ENCODE measurements at places on chromosomes 4 and X.

GRCh38 chr4:152104356-152104755 is 343.5 kb upstream of the GATB start:
- no peak for DNase-seq

GRCh38 chrX:50814701-50815100 is 707 bp upstream of the SHROOM4 start:
- DNase-seq = no peak

GRCh38 chr4:185341377-185341776 is 54.3 kb downstream of the LRP2BP start:
- no peak for DNase-seq

DNA sequence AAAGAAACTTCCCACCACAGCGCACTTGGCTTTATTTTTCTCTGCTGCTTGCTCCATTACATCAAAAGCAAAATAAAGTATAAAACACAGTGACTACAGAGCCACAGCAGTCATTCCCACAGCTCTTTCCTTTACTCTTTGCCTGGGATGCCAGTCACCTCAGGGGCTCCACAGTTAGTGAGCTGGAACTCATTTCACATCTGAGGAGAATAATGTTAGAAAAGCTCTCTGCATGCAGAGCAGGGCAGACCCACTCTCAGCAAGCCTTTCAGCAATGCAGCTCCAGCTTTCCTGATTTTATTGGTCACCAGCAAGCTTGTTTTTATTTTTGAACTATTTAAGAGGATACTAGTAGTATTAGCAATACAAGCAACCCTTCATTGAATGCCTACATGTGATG is 13.8 kb downstream of the GRXCR1 start:
- no peak for DNase-seq

GRCh38 chr4:165124488-165124887 is 11.8 kb upstream of the TMEM192 start:
- DNase-seq = no peak

DNA sequence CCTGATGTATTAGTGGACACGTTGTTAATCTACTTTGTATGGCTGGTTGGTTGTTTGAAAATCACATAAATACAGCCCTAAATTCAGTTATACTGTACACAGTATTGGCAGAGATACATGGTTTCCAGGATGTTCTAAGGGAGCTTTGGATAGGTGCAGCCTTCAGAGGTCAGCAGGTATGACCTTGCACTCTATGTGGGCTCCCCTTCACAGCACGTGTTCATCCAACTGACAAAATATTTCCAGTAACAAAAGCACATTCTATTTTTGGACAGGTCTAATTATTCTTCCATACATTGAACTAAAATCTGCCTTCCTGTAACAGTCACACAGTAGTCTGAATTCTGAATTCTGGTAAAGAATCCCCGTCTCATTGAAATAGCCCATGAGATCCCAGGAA is 92.8 kb upstream of the RAPGEF2 start:
- DNase-seq = no peak

- DNase-seq = no peak
Measured at GRCh38 chr4:159269116-159269515, 166.2 kb downstream of the RAPGEF2 start.

- no peak for DNase-seq
Measured at GRCh38 chr4:156118507-156119220, 165.0 kb upstream of the CTSO start.

GRCh38 chr4:126611900-126612299 is 1020.9 kb upstream of the INTU start:
- DNase-seq = no peak

- no peak for DNase-seq
Measured at GRCh38 chr4:123554801-123555232, 158.2 kb downstream of the SPRY1 start.

DNA sequence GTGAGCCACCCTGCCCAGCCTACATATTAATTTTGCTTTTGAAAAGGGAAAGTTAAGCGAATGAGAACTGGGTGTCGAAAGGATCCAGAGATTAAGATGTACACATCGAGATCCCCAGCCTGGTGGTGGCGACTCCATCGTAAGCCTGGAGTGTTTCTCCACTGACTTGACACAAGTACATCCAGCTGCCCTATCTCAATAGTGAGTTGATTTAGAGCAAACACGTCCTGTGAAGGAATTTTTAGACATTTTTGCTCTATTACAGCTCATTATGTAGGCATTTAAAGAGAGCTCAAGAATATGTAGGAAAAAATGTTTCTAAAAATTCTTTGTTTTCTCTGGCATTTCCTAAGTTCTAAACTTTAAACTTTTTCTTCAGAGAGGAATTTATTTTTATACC is 11.7 kb upstream of the CLDN34 start:
- DNase-seq = no peak

DNA sequence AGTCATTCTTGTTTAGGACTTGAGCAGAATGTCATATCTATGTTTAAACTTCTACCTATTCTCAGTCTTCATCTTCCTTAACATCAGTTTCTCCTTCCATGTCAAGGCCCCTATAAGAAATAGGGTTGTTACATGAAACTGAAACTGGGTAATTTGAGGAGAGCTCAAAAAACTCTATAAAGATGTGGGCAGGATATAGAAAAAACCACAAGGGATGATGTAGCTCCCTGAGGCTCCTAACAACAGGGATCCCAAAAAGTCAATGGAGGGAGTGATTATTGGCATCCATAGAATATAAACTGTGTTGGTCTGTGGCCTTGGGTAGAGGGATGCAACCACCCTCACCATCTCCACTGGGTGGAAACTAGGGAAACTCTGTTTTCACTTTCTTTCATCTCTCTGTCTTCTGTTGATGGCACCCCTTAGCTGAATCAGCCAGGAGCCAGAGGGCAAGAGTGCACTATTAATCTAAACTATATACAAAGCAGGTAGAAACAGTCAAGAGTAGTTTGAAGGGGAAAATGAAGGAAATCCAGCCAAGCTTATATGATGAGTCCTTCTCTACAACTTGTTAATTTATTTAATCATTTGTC is 27.6 kb downstream of the C4orf54 start:
- no peak for DNase-seq

DNA sequence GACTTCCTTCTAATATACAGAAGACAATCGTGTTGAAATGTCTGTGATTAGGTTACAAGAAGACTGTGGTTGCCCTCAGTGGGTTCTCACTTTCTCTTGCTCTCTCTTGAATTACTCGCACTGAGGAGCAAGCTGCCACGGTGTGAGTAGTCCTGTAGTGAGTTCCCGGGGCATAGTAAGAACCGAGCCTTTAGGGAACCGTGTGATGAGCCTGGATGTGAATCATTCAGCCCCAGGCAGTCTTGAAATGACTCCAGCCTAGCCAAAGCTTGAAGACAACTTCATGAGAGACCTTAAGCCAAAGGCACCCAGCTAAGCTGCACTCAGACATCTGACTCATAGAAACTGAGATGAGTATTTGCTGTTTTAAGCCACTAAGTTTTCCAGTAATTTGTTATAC is 292.7 kb downstream of the SPOCK3 start:
- DNase-seq = no peak

DNA sequence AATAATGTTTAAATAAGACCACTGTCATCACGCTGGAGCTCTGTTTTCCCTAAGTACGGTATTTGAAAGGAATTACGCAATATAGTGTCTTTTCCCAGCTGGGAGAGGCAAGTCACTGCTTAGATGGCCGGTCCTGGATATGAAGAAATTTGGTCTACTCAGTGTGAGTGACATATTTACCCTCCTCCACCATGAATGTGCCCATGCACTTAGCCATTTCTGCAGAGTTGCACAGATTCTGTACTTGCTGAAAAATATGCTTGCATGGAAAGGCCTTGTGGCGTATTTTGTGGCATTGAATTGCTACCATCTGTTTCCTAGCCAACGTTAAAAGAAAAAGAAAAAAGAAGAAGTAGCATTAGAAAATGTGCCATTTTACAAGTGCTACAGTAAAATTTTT is 73.1 kb downstream of the ADGRL3 start:
- no peak for DNase-seq

DNA sequence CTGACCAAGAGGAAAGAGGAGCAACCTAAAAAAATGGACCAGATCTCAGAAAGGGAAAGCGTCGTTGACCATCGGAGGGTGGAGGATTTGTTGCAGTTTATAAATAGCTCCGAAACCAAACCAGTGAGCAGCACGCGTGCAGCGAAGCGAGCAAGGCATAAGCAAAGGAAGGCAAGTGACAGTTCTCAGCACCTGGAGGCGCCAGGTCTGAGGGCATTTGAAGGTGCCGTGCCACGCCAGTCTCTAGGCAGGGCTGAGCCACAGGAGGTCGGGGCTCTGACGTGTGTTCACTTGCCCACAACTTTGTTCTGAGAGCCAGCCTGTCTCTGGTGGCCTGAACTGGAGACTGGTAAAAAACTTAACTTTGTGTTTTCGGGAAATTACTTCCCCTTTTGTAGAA is 59.7 kb downstream of the TNIP2 start:
- no peak for DNase-seq

DNA sequence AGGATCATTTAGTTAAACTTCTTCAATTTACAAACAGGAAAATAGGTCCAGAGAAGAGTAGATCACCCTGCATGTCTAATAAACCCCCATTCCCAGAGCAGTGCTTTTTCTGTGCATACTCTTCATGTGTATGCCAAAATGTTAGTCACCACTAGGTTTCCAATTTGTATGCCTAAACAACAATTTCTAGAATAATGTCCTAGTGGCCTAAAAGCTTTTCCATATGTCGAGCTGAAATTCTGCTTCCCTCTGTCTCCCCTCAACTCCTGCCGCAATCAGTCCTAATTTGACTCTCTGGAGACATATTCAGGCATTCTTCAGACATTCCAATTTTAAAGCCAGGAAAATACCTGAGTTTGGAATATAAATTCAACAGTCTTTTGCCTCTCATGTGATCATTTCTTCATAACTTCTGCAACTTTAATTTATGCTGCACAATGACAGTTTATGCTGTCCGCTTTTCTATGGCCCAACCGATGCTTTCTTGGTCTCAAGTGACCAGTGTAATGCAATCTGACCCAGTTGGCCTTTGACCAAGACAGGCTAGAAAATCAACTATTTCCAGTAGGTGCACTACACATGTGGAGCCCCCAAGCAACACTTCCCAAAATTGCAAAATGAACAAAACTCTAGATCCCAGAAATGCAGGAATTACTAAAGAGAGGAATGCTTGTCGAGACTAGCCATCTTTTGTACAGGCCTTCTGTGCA is 122.9 kb upstream of the FMR1 start:
- DNase-seq = no peak

Data from LNCaP clone FGC (cell line).